Stimulated activated CD8-positive, alpha-beta memory T cell treated with anti-CD3 and anti-CD28 coated beads, Interleukin-2, amount 100 ng/mL, for 1 hour (primary cell): ENCODE measurements at places on chromosomes 5 and 9.
A peak's percentile ranks its signal among the peaks of the same experiment; 100 is the strongest.

GRCh38 chr5:114838937-114839336 is 330.8 kb downstream of the TRIM36 start:
- no peak for DNase-seq

DNA sequence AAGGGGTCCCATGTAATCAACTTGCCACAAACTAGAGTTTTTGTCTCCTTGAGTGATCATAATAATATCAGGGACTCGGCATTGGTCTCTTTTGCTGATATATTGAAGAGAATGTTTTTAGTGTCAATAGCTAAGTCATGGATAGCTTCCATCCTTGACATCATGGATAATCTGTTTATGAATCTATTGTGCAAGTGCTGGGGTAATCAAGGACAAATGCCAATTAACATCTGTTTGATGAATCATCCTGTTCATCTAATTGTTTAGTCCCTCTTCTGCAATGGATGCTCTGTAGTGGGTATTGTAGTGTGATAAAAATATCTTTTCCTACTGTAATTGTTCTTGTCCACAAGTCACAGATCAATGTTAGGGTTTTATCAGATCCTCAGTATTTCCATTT is 607.5 kb upstream of the SEMA6A start:
- no peak for DNase-seq

GRCh38 chr5:139761501-139761900 is 34.1 kb upstream of the PSD2 start:
- DNase-seq: no peak

GRCh38 chr9:14240537-14240936 is 73.4 kb downstream of the NFIB start:
- no peak for DNase-seq

DNA sequence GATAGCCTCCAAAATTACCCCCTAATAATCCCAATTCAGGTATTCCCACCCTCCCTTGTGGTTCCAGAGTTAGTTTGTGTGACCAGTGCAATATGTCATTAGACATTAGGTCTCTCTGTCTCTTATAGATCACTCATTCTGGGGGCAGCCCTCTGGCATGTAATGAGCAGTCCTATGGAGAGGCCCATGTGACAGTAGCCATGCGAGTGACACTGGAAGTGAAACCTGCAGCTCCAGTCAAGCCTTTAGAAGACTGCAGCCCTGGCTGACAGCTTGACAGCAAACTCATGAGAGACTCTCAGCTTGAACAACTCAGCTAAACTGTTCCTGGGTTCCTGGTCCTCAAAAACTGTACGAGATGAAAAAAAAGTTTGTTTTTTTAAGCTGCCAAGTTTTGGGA is 54.0 kb upstream of the HSPB3 start:
- DNase-seq: no peak

DNA sequence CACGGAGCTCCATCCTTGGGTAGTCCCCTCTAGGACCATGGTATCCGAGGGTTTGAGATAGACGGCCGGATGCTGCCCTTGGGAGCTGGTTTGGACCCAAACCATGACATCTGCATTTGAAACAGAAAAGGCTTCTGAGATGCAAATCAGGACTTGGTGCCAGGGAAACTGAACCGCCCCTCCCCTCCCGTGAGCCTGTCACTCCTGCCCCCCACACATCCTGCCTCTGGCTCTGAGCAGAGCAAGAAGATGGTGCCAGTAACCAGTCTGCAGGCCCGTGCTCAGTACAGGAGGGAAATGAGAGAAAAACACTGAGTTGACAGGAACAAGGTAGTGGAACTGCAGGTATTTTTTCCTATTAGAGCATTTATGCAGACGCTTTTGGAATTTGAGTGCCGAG is 18.6 kb downstream of the ARPC5L start:
- DNase-seq: no peak

DNA sequence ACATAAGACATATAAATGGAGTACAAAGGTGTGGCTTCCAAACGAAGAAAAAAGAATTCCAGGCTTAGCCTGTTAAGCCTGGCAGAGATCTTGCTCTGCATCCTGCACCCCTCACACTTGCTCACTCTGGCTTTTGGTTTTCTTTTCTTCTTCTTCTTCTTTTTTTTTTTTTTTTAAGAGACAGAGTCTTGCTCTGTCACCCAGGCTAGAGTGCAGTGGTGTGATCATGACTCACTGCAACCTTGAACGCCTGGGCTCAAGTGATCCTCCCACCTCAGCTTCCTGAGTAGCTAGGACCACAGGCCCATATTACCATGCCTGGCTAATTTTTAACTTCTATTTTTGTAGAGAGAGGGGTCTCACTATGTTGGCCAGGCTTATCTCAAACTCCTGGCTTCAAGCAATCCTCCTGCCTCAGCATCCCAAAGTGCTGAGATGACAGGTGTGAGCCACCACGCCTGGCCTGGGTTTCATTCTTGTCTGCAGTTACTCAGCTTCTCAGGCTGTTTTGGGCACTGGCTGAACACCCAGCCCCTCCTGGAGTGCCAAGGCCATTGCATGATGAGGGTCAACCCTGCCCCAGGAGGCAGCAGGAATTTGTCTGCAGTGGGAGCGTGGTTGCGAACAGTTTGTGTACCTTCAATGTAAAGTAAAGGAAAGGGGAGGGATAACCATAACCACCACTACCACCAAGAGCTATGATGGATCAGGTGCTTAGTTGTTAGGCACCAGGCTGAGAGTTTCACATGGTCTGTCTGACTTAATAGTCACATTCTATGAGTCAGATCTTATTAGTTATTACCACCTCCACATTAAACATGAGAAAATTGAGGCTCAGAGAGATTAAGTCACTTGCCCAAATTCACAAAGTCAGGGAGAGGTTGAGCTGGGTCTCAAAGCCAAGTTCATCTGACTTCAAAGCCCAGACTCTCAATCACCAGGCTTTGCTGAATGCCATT is 219.2 kb upstream of the PANK3 start:
- no peak for DNase-seq

DNA sequence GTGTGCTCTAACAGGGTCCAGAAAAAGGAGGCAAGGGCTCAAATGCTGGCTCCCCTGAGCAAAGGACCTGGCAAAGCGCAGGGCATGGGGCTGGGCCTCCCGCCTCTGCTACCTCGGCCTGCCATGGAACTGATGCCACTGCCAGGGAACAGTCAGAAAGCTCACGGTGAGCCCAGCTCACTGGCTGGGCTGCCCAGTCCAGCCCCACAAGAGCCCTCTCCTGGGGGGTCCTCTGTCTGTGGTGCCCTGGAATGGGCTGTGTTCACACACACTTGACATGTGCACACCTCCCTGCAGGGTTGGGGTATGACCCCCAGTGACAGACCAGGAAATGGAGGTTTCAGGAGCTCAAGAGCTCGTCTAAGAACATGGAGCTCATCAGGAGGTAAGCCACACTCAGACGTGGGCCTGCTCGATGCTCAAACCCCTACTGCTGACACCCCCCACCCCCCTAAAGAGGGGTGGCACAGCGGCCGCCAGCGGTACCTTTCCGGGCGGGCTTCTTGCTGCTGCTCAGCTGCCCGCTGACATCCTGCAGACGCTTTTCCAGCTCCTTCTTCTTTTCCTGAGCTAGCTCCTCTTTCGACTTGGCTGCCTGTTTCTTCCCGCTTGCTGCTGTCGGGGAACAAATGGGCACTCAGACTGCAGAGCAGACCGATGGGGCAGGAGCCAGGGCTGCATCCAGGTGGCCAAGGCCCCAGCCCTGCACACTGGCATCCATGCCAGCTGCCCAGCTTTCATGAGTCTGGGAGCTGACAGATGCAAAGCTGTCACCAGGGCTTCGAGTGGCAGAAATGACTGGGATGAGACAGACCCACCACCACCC is 9.1 kb downstream of the BRD3OS start:
- DNase-seq: no peak

DNA sequence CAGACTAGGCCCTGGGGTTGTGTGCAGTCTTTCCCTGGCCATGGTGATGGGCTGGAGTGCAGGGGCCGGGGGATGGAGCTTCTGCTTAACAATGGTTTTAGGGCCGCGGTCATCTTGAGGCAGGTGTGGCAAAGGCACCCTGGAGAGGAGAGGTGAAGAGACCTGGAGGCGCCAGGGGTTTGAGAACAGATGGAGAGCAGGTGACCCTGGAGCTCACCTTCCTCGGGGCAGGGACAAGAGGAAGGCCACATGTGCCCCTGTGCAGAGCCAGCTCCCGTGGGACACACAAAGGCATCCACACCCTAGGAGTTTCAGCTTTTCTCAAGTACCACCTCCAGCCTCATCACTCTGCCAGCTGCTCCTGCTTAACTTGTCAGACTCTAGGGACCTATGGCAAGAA is 46.4 kb upstream of the SH3GL2 start:
- no peak for DNase-seq

GRCh38 chr9:38332625-38333024 is 59.9 kb upstream of the ALDH1B1 start:
- DNase-seq: no peak

DNA sequence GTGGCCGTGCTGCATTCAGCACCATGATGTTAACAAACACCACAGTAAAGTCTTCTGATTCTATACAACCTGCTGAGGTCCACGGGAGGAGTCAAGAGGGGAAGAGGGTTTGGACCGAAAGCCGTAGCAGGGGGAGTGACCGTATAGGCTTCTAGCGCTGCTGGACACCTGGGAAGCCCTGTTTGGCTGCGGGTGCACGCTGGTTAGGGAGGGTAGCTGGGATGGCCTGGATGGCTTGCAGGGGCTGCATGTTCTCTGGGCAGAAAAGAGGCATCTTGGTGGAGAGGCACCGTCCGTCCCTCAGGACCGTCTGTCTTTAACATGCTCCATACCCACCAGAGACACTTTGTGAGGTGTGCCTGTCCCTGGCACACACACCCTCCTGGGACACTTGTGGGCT is 251.0 kb upstream of the IRX1 start:
- no peak for DNase-seq

DNA sequence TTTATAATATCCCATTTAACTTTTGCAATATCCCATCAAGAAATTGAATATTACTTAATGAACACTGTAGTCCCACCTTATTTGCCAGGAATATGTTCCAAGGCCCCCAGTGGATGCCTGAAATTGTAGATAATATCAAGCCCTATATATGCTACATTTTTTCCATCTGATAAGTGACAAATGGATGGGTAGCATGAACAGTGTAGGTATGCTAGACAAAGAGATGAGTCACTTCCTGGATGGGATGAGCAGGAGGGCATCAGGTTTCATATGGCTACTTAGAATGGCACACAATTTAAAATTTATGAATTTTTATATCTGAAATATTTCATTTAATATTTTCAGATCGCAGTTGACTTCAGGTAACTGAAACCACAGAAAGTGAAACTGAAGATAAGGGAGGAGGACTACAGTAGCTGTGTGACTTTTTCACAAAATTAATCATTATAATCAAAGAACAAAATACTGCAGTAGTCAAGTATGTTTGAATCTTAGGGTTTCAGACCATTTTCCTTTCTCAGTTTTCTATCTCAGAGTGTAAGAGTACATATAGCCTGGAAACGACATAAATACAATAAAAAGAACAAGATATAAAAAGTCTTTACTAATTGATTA is 636.4 kb upstream of the ARRDC3 start:
- no peak for DNase-seq

DNA sequence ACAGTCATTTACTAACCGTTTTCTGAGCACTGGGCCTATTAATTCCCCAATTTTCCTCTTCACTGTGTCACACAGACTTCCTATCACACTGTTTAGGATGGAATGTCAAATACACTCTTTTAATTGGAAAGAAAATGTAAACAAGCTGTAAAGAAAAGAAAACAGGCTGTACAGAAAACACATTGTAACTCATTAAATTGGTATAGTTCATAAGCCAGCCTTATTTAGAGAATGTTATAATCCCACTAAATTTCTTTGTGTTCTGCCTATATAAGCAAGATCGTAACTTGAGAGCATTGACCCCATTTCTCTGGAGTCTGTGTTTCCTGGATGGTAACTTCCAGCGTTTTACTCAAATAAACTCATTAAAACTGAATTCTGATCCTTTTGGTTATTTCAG is 46.5 kb downstream of the TARS1 start:
- DNase-seq: no peak

- DNase-seq: no peak
Measured at GRCh38 chr5:10481241-10481935, 39.7 kb downstream of the ROPN1L start.

- no peak for DNase-seq
Measured at GRCh38 chr9:107545036-107545435, 55.5 kb upstream of the KLF4 start.

GRCh38 chr9:126248680-126249079 is 77.9 kb upstream of the MVB12B start:
- DNase-seq: no peak

DNA sequence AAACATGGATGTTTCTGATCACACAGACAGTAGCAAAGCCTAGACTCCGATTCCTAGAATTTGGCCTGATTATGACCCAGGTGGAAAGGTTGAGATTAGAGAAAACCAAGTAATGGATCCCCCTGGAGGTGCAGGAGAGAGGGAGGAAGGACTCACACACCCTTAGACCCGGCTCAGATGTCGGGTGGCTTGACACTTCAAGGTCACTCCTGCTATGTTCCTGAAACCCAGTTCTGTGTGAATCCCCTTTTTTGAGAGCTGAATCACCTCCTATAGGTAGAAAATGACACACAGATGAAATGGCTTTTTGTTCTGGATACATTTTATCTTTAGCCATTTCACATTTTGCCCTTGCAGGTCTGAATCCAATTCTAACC is 192.8 kb downstream of the ARRDC3 start:
- no peak for DNase-seq

- DNase-seq: peak; percentile 68
Measured at GRCh38 chr5:177403792-177404640, 3.6 kb upstream of the PFN3 start.

DNA sequence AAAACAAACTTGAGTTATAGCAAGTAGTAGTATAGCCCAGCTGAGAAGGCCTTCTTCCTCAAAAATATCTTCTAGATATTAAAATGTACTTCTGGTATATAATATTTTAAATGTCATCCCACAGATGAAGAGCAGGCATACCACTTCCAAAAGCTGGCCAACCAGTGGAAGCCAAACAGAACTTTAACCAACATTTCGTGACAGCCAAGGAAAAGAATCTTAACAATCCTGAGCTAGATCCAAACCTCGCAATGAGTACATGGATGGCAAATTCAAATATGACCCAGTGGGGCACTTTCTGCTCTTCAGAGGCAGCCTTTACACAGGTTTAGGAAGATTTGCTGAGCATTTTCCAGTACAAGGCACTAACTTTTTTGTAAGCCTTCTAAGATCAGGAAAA is 91.8 kb upstream of the ACO1 start:
- no peak for DNase-seq

- no peak for DNase-seq
Measured at GRCh38 chr9:1766042-1766441, 249.1 kb upstream of the SMARCA2 start.

GRCh38 chr9:77598991-77599390 is 49.1 kb downstream of the GNA14 start:
- DNase-seq: no peak

DNA sequence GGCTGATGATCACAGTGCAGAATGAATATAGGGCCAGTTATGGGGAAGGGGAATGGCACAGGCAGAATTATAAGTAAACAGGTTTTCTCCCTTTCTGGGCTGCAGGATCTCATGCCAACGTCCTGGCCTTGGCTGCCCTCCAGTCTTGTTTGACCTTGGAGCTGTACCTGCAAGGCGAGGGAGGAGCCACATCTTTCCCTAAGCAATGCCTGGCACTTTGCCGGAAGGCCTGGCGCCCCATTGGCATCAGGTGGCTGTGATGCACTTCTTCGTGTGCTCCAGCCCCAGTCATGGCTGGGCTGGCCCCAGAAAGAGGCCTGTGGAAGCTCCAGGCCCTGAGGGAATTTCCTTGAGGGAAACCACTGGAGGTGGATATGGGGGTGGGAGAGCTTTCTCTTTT is 16.7 kb upstream of the IQGAP2 start:
- DNase-seq: no peak
